ENCODE measurements at places on chromosomes 4 and X. TPM values are rescaled to one million over a fixed set of nuclear protein-coding genes. Genes with fewer than 3 reads are reported as not detected.

MAGEA12 gene
- not detected for polyA plus RNA-seq

- H3K4me3 ChIP-seq: no peak overlapping the region
- H3K4me1 ChIP-seq: peaks cover 11% of the 10 kb centered on the region
- H3K36me3 ChIP-seq: no peaks in the 10 kb centered on the region
Observed at GRCh38 chrX:107731831-107732502, 43.6 kb downstream of the TSC22D3 start.

DNA sequence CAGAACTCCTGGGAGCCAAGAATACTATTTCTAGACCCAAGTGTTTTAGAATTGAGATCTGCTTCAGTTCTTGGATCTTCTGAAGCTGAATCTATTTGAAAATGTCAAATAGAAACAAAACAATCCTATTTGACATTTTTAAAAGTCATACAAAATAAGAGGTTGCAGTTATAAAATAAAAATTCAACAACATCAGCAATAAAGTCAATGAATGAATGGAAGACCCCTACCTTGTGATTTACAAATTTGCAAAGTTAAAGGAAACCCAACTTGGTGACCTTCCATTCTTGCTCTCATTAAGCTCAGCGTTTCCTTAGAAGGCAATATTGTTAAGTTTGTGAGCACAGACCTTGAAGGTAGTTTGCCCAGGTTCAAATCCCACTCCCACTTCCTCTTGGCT is 531.8 kb upstream of the TENM3 start:
- no peaks in the 10 kb centered on the region for H3K36me3 ChIP-seq
- DNase-seq: no peak
- H3K27me3 ChIP-seq: no peaks in the 10 kb centered on the region

DNA sequence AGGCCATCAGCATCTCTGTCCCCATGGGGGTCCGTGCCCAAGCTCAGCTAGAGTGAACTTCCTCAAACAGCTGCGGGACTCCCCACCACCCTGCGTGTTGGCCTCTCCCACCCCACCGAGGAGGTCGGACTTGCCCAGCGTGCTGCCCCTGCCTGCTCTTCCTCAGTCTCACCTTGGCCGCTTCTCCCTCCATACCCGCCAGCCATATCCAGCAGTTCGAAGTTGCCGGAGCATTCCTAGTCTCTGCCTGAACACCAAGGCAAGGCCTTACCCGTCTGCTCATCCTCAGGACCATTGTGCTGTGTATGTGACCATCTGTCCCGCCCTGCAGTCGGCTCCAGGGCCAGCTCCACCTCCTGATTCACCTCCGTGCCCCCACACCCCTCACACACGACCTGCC is 84.5 kb downstream of the WFS1 start:
- H3K27ac ChIP-seq: no peak overlapping the region
- DNase-seq: no peak
- no peaks in the 10 kb centered on the region for H3K27me3 ChIP-seq
- H3K4me1 ChIP-seq: no peaks in the 10 kb centered on the region
- H3K36me3 ChIP-seq: no peaks in the 10 kb centered on the region

- H3K27me3 ChIP-seq: no peaks in the 10 kb centered on the region
- no peak for DNase-seq
- H3K27ac ChIP-seq: no peak overlapping the region
- no peaks in the 10 kb centered on the region for H3K36me3 ChIP-seq
- no peak overlapping the region for H3K4me3 ChIP-seq
Observed at GRCh38 chrX:77938083-77938680, 27.7 kb downstream of the ATP7A start.

Data from large intestine (tissue), 12 donors.